ENCODE measurements at places on chromosomes 3 and 15.

DNA sequence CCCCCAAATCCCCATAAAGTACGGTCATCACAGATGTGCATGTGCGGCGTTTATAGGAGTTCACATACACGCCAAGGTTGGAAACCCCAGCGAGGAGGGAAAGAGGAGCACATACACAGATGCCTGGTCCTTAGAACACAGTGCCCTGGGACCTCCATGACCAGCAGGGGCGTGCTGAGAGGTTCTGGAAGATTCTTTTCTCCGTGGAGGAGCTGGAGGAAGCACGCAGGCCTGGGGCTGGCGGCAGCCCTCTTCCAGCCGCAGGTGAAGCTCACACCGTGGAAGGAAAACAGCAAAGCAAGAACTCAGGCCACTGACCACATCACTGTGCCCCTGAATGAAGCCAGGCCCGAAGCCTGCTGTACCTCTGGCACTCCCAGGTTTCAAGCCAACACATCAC, 61.0 kb upstream of the SEC61A1 start:
- no peak for DNase-seq

GRCh38 chr15:74791667-74792066, 9.8 kb downstream of the CSK start:
- DNase-seq = no peak

- DNase-seq = no peak
Measured at GRCh38 chr3:184954251-184954650, 142.3 kb downstream of the VPS8 start.

GRCh38 chr15:33907326-33907725, 61.0 kb upstream of the CHRM5 start:
- no peak for DNase-seq

DNA sequence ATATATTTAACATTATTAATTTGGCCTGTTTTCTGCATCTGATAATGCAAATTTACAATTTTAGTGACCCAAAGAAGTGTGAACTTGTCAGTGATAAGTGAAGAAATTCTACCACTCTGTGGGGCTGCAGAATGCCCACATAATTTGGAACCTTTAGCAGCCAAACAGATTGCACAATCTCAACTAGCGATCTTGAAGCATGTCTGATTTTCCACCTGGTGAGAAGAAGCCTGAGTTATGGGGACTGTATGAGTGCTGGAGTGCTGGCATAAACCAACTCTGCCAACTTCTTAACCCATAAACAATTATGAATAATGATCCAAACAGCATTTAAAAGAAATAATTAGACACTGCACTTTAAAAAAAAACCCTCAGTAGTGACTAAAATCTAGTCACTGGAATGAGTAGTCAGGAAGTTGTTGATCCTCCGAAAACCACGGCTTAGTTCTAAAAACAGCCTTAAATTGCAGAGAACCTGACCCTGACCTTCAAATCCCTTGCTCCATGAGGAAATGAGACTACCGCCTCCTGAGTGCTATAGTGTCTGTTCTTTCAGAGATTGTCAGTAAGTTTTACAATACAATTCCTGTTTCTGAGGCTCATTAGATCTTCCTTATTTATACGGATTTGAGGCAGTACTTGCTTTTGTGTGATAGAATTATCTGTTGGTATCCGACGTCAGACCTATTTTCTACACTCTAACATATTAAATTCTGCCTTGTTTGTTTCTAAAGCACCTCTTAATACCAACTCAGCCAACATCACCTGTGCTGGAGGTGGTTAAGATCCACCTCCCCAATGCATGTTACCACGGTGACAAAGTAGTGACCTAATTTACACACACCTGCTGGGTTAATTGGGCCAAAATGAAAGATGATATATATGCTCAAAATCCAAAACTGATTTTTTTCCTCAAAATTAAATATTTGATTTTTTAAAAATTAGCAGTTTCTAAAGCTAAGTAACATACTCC, 267.7 kb downstream of the ZBTB20 start:
- DNase-seq = no peak

DNA sequence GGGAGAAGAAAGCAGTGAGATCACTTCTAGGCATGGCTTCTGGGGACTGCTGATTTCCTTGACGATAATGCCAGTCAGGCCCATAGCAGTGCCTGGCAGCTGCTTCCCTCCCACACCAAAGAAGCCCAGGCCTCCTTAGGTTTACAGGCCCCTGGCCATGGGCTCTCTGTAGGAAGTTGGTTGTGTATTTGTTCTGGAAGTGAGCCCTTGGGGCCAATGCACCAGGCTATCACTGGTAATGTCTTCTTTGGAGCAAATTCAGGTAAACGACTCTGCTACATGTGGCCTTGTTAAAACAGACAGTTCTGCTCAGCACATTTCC, 89.3 kb downstream of the CCNL1 start:
- no peak for DNase-seq

- DNase-seq = no peak
Measured at GRCh38 chr3:14118400-14119381, 6.0 kb downstream of the CHCHD4 start.

DNA sequence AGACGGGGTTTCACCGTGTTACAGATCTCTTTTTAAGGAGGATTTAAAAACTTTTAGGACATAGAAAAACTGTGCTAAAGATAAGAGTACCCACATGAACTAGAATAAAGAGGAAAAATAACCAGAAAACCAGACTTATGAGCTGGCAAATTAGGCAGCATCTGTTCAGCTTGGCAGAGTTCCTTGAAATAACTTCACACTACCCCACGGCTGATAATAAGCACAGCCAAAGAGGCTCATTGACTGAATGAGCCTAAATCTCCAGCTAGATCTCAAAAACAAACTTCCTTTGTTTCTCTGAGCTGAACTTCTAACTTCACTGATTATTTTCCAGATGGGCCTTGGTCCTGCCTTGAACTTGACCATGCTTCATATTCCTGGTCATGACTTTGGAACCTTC, 26.7 kb upstream of the PIK3R4 start:
- no peak for DNase-seq

- DNase-seq = no peak
Measured at GRCh38 chr3:179309225-179310078, 13.4 kb upstream of the ZNF639 start.

DNA sequence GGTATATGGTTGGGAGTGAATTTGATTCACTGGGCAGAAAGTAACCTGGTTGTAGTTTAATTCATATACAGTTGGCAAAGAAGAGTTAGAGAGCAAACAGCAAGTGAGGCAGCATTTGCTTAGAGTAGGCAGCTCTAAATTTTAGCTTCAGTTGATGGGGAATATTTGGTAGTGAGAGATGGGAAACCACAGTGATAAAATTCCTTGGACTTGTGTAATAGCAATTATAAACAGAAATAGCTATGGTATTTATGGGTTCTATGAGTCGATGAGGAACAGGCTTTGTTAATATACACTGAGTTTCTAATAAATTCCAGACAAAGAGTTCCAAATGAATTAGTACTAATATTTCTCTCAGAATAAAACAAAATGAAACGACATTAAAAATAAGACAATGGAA, 894.0 kb downstream of the ROBO2 start:
- no peak for DNase-seq

DNA sequence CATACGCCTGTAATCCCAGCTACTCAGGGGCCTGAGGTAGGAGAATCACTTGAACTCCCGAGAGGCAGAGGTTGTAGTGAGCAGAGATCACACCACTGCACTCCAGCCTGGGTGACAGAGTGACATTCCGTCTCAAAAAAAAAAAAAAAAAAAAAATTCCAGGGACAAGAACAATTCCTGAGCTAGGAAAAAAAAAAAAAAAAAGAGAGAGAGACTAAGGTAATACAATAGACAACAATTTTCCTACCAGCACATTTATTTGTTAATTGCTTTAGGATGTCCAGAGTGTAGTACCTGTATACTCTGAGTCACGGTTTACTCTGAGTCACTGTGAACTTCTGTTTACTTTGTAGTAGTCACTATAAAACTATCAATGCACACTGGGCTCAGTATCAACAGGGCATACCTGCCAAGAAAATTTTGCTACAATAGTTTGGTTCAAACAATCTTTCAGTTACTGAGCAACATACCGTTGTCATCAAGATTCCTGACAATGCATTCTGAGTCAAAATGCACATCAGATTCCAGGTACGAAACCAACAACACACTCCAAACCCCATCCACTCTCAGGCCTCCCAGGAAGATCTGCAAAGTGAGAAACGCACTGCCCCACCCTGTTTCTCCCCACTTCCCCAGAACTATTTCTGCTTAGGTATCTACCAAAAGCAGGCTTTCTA, 28.3 kb downstream of the IGF2BP2 start:
- DNase-seq = no peak

- DNase-seq = no peak
Measured at GRCh38 chr3:25107918-25108617, 320.0 kb upstream of the RARB start.

GRCh38 chr3:129315223-129315997, 36.7 kb downstream of the HMCES start:
- DNase-seq = no peak

- no peak for DNase-seq
Measured at GRCh38 chr3:62416144-62416543, 42.8 kb upstream of the FEZF2 start.

DNA sequence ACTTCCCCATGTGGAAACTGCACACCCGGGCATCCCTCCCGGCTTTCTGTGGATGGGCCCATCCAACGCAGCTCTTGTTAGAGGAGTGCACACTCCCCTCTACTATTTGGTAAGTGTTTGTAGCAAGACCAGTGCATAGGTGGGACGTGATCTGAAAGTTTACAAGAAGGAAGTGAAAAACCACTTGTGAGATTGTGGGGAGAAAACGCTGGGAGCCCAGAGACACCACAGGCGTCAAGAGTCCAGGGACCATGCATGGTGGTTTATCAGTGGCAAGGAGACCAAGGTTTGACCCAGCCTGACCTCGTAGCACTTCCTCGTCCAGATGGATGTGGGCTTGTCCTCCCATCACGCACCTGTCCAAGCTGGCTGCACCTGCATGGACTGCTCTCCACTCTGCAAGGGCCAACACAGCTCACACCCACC, 51.6 kb downstream of the ATP10A start:
- no peak for DNase-seq

GRCh38 chr15:78620021-78620526, 722 bp downstream of the CHRNA3 start:
- no peak for DNase-seq

DNA sequence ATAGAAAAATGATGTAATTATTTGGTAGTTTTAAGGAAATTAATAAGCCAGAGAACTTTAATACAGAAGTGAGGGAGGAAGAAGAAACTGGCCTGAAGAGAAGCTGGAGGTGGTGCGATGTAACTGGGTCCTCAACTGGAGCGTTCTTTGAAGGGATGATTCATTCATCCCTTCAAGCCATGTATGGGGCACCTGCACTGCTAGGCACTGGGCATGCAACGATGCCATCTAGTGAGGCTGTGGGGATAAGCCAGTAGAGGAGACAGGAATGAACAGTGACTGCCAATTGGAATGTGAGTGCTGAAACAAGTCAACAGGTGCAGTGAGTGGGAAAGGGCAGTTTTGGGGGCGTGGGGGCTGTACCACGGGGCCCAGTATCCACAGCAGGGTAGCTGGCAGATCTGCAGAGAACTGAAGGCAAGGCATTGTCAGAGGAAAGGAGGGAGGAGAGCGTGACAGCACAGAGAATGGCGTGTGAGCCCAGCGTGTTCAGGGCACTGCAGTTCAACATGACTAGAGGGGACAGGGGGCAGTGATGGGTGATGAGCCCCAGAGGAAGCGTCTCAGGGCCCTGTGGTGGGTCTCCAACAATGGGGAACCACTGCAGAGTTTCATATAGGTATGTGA, 3.8 kb upstream of the KIF23 start:
- no peak for DNase-seq

DNA sequence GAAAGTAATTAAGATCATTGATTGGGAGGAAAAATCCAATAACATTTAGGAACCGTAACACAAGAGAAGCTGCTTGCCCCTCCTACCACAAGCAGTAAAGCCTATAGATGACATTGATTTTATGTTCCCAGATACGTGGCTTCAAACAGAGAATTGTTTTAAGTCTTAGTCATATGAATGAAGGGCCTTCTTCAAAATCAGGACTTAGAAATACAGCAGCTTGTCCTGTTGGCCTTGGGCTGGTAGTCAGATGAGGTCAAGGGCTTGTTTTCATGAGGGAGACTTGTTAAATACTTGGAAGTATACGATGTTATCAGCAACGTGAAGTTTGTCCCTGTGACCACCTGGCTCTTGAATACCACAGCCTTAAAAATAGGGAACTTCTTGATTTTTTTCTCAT, 114.4 kb downstream of the VGLL4 start:
- DNase-seq = no peak

GRCh38 chr3:196311-197148, at the start of gene CHL1:
TSS of gene CHL1 (plus strand) at chr3:196763. CDS start at chr3:319777, 123,014 bp downstream.
- no peak for DNase-seq

DNA sequence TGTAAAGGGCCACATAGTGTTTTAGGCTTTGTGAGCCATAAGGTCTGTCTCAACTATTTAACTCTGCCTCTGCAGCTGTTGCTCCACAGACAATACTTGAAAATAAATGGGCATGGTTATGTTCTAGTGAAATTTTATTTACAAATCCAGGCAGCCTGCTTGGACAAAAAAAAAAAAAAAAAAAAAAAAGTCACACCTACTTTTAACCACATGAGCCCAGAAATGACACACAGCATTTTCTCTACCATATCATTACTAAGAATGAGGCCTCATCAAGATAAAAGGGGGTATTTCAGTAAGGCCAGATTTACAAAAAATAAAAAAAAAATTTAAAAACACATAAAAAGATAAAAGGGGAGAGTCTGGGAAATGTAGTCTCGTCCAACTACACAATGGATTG, 1.7 kb upstream of the NGLY1 start:
- DNase-seq = no peak

- DNase-seq = no peak
Measured at GRCh38 chr3:9208605-9209152, 40.8 kb downstream of the SRGAP3 start.

Data from stimulated activated CD8-positive, alpha-beta memory T cell treated with anti-CD3 and anti-CD28 coated beads, Interleukin-4, amount 100 ng/mL, for 4 hours (primary cell).